ENCODE measurements at places on chromosomes 4 and X. TPM values are rescaled to one million over a fixed set of nuclear protein-coding genes. Genes with fewer than 3 reads are reported as not detected.

DNA sequence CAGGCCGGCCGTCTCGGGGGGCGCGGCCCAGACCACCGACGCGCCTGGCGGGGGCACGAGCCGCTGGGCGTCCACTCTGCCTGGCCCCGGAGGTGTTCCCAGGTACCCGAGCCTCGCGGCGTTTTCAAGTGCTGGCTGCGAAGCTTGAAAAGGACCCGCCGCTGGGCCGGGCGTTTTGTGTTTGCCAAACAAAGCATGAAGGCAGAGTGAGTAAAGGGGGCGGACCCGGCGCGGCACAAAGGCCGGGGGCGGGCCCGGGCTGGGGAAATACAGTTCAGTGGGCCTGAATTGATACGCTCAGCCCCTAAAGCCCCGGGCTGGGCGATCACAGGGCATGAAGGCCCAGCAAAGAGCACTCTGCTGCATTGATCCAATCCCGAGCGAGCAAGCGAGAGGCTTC lies 65.4 kb downstream of the SOX3 start:
- DNase-seq = no peak

DNA sequence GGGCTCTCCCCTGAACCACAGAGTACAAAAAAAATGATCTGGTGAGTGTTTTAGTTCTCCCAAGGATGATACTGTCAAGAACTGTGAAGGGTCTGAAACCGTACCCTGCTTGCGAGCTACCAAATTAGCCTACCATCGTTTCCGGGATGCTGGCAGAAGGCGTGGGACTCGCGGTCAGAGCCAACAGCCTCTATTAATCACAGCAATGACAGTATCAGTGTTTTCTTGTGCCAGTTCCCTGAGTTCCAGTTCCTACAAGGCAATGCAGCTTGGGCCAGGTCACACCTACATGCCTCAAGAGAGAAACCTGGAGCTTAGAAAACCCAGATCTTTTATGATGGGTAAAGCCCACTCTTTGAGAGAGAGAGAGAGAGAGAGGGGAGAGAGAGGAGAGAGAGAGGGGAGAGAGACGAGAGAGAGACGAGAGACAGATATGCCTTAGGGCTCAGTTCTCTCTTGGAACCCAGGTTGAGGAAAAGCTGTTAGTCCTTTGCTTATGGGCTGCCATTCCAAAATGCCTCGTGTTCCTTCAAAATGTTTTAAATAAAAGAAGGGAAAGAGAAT lies 327.8 kb downstream of the ARHGAP10 start:
- DNase-seq = no peak

The GABRG1 gene
- total RNA-seq = not detected

The CLDN2 gene
- not detected for total RNA-seq

GRCh38 chr4:184112006-184112550 lies 105.6 kb downstream of the ENPP6 start:
- no peak for DNase-seq

The SMIM14 gene
- 56.0 TPM for total RNA-seq

GRCh38 chr4:15654593-15655222 lies 449 bp downstream of the FBXL5 start:
- no peak for DNase-seq

GRCh38 chrX:15914486-15914885 lies 59.9 kb upstream of the AP1S2 start:
- no peak for DNase-seq

The DRD5 gene
- total RNA-seq = not detected

- no peak for DNase-seq
Measured at GRCh38 chr4:138334346-138335016, 92.3 kb upstream of the SLC7A11 start.

The CCKAR gene
- total RNA-seq = not detected

The FBXL5 gene
- total RNA-seq = 41.0 TPM

DNA sequence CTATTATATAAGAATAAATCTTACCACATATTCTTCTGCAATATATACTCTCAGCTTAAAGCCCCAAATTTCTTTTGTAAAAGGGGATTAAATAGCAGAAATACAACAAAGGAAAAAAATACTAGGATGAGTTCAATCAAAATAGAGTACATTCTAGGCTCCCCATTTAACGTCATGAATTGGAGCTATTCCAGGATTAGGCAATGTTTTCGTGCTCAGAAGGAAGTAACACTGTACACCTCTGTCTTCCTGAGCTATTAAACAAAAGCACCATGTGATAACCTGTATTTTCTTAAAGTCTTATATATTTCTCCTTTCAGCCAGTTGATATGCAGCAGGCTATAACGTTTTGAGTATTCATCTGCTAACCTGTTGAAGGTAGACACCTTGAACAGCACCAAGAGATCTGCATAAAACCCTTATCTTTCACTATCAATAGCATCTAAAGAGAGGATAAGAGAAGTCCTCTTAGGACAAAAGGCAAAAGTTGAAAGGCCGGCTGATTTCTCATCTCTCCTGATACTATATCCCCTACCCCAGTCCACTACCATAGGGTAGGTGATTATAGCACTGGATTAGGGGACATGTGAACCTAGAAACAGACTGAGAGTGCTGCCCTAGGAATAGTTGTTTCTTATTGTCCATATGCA lies 31.5 kb downstream of the TEC start:
- no peak for DNase-seq

The CABS1 gene
- total RNA-seq = not detected

DNA sequence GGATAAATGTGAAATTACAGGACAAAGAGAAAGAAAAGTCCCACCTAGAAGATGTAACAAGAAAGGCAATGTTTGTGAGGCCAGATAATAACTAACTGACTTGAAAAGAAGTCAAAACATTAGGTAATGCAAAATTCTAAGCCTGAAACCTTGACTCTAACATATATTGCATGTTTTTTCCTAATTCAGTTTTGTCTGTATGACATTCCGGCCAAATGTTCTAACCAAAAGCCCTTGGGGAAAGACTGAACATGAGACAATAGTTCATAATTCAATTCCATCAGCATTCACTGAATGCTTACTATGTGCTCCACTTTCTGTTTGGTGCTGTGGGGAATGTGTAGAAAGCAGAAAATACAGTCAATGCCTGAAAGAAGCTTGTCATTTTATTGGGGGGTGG lies 84.8 kb upstream of the PLAC1 start:
- no peak for DNase-seq

GRCh38 chr4:48370260-48371134 lies 29.2 kb downstream of the SLAIN2 start:
- no peak for DNase-seq

- no peak for DNase-seq
Measured at GRCh38 chr4:74338792-74339333, 26.1 kb upstream of the EREG start.

The EGFL6 gene
- not detected for total RNA-seq

DNA sequence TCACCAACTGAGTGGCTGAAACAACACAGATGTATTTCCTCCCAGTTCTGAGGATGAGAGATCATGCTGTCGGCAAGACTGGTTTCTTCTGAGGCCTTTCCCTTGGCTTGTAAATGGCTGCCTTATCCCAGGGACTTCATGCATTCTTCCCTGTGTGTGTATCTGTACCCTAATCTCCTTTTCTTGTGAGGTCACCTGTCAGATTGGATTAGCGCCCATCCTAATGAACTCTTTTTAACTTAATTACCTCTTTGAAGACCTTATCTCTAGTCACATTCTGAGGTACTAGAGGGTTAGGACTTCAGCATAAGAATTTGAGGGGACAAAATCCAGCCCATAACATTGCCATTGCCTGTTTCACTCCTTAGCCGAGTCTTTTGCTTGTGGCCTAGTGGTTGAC lies 59.5 kb upstream of the TMEM150C start:
- DNase-seq = no peak

The F8A1 gene
- 39.1 TPM for total RNA-seq

- peak; percentile 42 for DNase-seq
Measured at GRCh38 chr4:337932-338758, 531 bp downstream of the ZNF141 start.

The DSPP gene
- total RNA-seq = not detected

- no peak for DNase-seq
Measured at GRCh38 chrX:109704563-109704962, 28.5 kb downstream of the ACSL4 start.

The ADGRL3 gene
- total RNA-seq = not detected

DNA sequence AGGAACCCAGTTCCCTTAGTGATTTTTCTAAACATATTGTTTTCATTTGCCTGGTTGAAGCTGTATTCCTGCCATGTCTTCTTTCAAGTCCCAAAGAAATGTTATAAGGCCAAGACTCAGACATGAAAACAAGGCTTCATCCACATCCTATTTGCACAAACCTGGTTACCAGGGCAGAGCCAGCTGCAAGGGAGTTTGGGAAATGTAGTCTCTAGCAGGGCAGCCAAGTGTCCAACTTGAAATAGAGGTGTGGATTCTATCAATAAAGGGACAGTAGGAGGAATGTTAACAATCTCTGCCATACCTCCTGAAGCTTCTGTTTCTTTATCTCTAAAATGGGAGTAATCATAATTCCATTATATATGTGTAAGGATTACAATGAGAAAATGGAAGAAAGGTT lies 56.6 kb downstream of the INTS12 start:
- no peak for DNase-seq

DNA sequence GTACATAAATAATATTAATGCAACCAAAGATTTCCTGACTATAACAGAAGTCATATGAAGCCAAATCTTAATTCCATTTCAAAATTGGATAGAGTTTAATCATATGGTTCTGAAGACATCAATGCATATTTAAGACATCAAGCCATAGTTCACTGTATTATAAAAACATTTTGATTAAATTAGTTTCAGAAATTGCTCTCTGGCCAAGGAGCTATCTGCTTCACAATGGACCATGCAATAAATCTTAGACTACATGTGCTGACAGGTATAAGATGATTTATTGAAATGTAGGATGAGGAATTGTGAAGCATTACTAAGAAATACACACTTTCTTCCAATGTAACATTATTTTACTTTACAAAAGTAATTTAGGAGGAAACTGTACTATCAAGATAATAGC lies 81.6 kb downstream of the MID1 start:
- no peak for DNase-seq

GRCh38 chr4:4677556-4678522 lies 136.0 kb upstream of the STX18 start:
- no peak for DNase-seq

The MAGEB17 gene
- total RNA-seq = not detected

DNA sequence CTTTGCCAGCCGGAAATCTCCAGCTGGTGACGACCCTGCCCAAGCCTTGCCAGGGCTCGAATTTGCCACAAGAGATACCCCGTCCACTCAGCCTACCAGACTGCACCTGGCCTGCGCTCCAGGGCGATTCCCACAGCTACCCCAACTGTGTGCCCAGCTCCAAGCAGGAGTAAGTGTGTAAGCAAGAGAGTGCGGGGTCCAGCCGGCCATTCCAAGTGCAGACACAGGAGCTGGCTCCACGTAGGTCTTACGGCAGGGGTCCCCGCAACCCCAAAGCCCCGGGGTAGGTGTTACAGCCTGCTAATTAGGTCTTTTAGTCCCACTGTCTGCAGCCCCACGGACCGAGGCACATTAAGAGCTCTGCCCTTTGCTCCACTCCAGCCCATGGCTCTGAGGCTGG lies 1305.2 kb downstream of the ARAP2 start:
- DNase-seq = no peak

The FRMD7 gene
- not detected for total RNA-seq

- DNase-seq = peak; percentile 50
Measured at GRCh38 chrX:102345916-102346315, 93.9 kb downstream of the NXF2B start.

- no peak for DNase-seq
Measured at GRCh38 chrX:78532363-78532762, 126.8 kb downstream of the RTL3 start.

GRCh38 chrX:153312842-153313241 lies 8.7 kb downstream of the PNMA6F start:
- DNase-seq = no peak

- no peak for DNase-seq
Measured at GRCh38 chr4:106017975-106018374, 122.7 kb downstream of the NPNT start.

- no peak for DNase-seq
Measured at GRCh38 chr4:236028-236427, 69.2 kb downstream of the ZNF732 start.

DNA sequence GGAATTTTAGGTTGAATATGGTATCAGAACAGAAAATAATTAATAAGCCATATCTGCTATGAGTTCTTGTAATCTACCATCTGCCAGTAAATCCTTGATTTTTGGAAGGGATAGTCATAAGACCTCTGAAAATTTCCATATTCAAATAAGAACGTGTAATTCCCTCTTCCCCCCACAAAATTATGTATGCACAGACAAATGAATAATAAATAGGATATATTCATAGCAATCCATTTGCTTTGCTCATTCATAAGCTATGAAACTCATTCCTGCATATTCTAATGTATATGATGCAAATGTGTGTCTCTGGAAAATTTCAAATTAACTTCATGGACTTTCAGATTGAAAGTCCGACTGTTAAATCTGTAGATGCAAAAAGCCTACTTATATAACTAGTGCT lies 833.1 kb upstream of the GRID2 start:
- DNase-seq = no peak

DNA sequence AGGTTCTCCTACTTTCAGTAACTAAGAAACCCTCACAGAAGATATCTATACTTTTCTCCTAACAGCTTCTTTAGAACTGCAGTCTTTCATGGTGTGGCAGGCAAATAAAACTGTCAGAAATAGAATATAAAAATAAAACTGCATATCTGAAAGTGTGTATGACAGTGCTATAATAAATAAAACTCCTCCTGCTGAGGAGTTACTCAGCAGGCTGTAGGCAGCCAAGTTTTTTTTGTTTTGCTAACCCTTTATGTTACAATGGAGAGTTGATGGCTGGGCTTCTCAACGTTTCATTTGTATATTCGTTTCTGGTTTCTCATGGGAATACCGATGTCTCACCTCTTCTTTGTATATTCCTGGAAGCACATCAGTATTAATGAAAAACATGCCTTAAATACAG lies 18.2 kb upstream of the UGT2B10 start:
- DNase-seq = no peak

GRCh38 chr4:43132010-43132582 lies 239.6 kb downstream of the GRXCR1 start:
- peak; percentile 57 for DNase-seq

GRCh38 chr4:150207871-150208270 lies 129.6 kb downstream of the DCLK2 start:
- DNase-seq = no peak

DNA sequence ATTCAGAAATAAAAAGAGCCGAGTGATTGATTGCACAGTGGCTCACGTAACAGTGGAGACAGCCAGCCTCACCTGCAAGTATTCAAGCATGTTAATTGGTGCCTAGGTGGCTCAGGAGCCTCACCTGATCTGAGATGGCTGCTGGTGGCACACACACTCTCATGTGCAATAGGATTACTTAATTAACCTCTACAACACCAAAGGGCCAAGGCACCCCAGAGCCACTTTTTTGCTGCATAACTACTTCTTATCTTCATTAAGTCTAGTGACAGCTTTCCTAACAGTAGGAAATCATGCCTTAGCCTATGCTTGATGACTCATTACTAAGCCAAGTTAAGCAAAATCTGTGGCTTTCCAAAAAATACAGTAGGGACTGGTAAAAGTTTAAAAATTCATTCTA lies 117.3 kb upstream of the NOCT start:
- DNase-seq = no peak

DNA sequence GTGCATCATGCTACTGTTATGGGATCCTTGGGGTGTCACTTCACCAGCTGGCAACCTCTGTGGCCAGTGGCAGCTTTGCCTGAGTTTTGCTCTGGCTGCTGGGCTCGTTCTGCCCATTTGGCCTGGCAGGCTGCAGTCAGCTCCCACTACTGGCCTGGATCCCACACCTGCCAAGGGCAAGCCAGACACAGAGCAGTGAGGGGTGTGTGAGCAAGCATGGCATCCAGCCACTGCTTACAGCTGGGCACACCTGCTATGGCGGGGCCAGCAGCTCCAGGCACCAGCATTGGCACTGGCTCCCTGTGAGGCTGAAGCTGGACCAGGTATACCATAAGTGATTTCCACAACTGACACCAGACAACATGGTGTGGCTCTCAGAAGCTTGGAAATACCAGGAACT lies 183.4 kb downstream of the NPFFR2 start:
- no peak for DNase-seq

The PCSK1N gene
- not detected for total RNA-seq
